Activated CD8-positive, alpha-beta memory T cell treated with anti-CD3 and anti-CD28 coated beads, Interleukin-2, amount 10 ng/mL, durations not matched to agents 7 days and 5 days (primary cell): ENCODE measurements at places on chromosomes 3 and 15.

DNA sequence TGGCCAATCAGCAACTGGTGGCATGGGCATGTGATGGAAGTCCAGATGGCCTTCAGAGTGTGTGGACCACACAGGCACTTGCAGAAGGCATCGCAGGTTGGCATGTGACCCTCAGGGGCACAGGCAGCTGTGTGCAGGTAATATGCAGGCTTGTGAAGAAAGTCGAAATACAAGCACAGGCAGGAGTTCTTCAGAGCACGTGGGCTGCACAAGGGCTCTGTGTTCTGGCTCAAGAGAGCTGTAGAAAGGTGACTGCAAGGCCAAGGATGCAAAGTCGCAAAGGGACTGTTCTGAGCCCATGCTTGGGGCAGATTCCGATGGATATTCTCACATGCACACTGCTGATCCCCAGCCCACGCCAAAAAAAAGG is 8.3 kb downstream of the LRRC2 start:
- DNase-seq, result no peak

DNA sequence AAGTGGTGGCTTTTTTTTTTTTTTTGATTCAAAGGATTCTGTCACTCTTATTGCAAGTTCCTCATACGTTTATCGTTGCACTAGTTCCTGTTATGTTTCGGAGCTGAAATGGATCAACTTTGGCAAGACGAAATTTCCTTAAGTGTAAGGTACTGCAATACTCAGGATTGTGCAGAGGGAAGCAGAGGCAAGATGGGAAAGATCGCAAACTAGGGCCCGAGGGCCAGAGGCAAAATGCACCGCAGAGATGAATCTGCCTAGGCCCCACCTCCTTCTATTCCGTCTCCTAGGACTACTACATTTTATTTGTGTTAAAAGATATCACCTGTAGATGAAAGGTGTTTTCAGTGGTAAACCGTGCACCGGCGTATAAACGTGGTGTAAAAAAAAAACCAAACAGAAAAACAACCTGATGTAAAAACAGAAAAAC is 331 bp downstream of the RNU6-1 start:
- DNase-seq, result peak; percentile 46

- no peak for DNase-seq
Measured at GRCh38 chr15:35810007-35810406, 264.0 kb upstream of the DPH6 start.

DNA sequence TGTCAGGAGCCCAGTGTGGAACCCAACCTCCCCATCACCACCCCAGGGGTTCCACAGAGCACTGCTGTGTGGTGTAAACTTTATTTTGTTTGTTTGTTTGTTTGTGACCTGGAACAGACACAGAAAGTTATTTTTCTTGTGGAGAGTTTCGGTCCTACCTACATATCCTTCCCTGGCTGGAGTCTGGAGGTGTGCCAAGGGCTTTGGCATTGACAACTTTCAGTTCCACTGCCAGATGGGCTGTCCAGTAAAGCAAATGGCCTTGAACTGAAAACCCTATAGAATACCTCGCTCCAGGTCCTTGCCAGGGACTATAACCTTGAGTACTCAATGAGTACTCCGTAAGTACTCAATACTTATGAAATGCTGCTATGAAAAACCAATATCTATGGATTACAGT is 103.5 kb downstream of the MITF start:
- DNase-seq, result no peak

- DNase-seq, result peak; percentile 67
Measured at GRCh38 chr3:138935863-138936740, 10.8 kb downstream of the FOXL2 start.

DNA sequence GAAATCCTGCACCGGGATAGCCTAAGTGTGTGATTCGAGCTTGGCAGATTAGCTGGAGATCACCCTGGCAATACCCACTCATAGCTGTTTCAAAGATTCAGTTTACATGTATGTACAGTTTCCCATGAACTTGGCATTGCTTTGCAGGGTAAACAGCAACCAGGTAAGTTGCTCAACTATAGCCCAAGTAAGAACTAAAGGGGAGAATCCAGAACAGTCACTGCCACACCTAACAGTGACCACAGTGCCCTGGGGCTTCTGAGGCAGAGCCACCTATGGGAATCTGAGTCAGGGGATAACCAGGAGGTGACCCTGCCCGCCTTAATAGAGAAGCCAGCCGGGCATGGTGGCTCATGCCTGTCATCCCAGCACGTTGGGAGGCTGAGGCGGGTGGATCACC is 15.9 kb downstream of the CDAN1 start:
- no peak for DNase-seq

- DNase-seq, result peak; percentile 80
Measured at GRCh38 chr3:49377483-49377882, 19.3 kb upstream of the GPX1 start.

DNA sequence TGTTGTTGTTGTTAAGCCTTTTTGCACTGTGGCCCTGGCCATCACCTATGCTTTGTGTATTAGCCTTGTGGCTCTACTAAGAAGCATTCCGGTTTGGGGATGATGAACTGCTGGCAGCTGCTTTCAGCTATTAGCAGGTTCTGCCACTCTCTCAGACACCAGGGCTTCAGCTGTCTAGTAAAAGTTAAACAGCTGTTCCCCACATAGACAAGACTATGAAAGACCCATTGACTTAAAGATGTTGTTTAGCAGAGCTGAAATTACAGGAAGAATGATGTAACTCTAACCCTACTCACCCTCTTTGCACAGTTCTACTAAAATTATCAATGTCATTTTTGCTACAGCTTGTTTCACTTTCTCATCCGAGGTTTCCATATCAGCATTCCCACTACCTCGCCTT is 131.2 kb upstream of the CGNL1 start:
- no peak for DNase-seq

DNA sequence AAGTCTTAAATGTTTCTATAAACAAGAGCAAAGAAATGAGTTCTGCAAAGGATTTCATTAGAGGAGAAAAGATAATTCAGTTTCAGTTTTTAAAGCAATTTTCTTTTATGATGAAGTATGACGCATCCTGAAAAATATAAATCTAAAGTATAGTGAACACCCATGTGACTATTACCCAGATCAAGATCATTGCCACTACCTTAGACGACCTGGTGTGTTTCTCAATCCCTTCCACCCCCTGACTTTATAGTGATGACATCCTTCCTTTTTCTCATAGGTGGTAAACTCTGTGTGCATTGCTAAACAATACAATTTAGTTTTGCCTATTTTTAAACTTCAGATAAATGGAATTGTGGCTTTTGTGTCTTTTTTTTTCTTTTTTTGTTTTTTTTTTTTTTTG is 8.4 kb downstream of the STT3B start:
- no peak for DNase-seq

GRCh38 chr3:190012314-190012782 is 108.3 kb downstream of the P3H2 start:
- DNase-seq, result no peak

DNA sequence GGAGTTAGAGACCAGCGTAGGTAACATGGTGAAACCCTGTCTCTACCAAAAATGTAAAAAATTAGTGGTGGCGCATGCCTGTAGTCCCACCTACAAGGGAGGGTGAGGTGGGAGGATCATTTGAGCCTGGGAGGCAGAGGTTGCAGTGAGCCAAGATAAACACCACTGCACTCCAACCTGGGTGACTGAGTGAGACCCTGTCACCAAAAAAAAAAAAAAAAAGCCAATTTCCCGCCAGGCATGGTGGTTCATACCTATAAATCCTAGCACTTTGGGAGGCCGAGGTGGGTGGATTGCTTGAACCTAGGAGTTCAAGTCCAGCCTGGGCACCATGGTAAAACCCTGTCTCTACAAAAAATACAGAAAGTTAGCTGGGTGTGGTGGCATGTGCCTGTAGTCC is 6.9 kb downstream of the CNOT10 start:
- no peak for DNase-seq

- DNase-seq, result no peak
Measured at GRCh38 chr15:70856884-70857561, 3.1 kb upstream of the LARP6 start.

- no peak for DNase-seq
Measured at GRCh38 chr3:30538791-30539190, 67.6 kb upstream of the TGFBR2 start.
